ENCODE measurements at places on chromosomes 3 and 15.

DNA sequence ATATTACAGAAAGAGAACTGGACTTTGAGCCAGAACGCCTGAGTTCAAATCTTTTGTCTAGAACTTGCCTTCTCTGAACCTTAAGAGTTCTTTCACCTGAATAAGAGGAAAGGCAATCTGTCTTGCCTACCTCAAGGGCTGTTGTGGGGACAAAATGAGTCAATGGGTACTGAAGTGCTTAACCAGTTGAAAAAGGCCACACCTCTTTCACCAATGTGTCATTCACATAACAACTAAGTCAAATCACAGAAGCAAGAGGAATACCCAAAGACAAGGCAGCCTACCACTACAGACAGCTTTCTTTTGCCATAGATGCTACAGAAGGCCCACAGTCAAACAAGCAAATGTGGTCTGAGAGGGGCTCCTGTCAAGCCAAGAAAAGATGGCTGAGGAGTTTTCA is 39.7 kb downstream of the NBEAL2 start:
- DNase-seq, result no peak

- DNase-seq, result no peak
Observed at GRCh38 chr3:15659254-15659975, 57.9 kb downstream of the BTD start.

DNA sequence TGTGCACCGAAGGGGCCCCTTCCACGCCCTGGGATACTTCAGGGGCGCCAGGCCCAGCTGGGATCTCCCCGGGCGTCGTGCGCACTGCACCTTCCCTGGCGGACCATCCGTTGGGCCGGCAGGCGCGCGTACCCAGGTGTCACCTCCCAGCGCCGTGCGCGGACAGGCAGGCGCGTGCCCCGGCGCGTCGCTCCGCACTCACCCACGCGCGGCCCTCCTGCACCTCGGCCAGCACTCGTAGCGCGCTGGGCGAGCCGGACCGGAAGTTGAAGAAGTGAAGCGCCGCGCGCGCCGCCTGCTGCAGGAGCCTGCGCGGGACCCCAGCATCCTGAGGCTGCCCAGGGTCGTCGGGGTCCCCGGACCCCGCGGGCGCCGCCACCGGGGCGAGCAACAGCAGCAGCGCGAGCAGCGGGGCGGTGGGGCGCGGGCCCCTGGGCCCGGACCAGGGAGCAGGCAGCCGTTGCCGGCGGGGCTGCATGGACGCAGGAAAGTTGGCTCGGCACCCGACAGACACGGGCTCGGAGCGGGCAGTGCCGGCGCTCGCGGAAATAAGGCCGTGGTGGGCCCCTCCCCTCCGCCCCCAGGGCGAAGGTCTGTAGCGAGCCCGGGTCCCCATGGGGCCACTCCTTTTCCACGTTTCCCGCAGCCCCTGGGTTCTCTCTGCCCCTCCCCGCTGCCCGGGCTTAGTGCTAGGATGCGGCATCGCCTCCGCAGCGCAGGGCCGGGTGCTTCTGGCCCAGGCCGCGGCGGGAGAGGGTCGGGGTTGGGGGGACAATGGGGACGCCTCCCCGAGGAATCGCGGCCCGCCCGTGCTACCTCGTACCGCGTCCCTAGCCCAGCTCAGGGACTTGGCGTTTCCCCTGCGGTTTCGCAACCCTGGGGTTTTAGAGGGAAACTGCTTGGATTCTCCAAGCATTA is at the start of gene RARRES1:
Gene RARRES1, minus strand, starts transcription at position 520 of the 918 bp plus-strand sequence. Its CDS starts 42 bp downstream, at position 478.
- DNase-seq, result peak; percentile 54

- DNase-seq, result no peak
Observed at GRCh38 chr3:40240921-40241320, 68.6 kb upstream of the EIF1B start.

DNA sequence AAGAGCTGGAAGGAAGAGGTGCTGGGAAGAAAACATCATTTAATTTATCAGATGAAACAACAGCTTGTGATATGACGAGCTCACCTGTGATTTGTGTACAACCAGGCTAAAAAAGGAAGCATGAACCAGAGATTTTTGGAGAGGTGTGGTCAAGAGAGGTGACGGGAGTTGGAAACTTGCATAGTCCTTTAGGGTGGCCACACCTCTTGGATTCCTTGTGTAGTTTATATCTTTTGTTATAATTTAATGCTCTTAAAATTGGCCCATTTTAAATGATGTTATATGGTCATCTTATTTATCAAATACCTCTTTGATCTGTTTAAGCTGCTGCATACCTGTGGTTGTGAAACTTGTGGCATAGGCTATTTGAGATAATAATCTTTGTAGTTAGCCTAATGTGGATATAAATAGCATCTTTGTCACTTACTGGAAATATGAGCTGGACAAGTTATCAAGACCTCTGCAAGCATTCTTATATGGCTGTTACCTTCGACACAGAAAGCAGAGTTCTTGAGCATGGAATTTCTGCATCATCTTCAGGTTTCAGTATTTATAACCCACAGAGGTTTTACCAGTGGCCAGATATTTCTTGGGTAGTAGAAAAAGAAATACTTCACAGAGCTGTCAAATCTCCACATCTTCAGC is 49.1 kb downstream of the IL1RAP start:
- no peak for DNase-seq

- no peak for DNase-seq
Observed at GRCh38 chr15:78977591-78978347, 32.9 kb upstream of the CTSH start.

- DNase-seq, result no peak
Observed at GRCh38 chr3:122322095-122323075, 2.7 kb upstream of the CSTA start.

DNA sequence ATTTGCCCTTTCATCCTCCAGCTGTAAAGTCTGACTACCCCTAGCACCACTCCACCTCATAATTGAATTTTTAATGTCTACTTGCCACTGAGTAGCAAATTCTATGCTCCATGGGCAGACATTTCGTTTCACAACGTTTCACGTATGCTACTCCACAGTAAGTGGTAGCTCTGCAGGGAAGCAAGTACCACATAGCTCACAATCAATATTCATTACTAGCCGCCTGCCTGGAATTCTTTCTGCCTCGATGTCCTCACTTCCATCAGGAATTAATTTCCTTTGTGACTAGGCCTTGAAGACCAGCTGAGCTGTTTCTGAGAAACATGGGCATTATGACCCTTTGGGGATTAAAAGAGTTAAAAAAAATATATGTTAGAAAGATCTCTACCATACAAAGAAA is 15.3 kb downstream of the NPTN start:
- no peak for DNase-seq

GRCh38 chr3:180617049-180617448 is 15.1 kb downstream of the TTC14 start:
- DNase-seq, result no peak

DNA sequence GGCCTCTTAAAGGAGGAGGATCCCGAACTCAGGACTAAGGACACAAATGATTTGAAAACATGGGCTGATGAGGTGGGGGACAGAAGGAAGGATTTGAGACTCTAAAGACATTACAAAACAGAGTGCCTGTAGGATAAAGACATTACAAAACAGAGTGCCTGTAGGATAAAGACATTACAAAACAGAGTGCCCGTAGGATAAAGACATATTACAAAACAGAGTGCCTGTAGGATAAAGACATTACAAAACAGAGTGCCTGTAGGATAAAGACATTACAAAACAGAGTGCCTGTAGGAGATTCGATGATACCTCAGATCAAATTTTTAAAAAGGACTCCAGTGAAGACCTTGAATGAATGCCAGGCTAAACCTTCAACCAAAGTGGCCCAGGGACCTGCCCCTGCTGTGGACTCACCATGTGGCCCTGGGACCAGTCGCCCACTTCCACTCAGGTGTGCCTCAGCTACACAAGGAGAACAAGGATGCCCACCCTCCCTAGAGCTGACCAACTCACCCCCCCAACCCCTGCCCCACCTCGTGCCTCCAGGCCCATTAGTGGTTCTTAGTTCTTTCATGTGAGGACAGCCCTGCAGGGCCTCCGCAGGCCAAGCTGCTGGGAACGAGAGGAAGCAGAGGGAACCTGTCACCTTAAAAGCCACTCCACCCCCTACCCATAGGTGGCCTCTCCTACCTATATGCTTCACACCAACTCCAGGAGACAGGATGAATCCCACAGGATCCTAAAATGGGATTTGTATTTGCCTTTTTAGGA is 59.8 kb downstream of the SH3BP5 start:
- DNase-seq, result no peak

DNA sequence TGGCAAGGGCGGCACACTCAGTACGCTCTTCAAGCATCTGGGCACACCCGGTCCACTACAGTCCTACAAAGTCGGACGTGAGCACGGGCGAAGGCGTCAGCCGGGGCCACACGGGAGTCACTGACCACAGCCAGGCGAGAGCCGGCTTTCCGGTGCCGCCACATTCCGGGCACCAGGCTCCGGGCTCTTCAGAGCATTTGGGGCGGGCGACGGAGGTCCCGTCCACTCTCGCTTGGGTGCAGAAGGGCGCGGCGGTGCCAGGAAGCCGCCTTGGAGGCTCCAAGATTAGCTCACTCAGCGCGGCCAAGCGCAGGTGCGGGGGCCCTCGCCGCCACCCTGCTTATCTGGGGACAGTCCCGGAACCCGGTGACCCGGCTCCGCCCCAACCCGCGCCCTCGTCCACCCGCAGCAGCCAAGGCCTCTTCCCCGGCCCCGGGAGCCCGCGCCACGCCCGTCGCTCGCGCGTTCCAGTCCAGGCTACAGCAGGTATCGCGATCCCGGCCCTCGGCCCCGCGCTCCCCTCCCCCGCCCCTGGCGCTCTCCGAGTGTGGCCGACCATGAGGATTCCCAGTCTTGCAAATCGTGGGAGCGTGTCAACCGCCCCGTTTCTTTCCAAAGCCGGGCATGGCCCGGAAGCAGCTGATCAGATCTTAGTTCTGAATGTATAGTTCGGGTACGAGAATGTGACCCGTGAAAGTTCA is at the start of gene ADPRH:
Gene ADPRH, plus strand, starts transcription at position 127 of the 701 bp plus-strand sequence. CDS start 2,678 bp downstream, outside the sequence.
- peak; percentile 71 for DNase-seq

GRCh38 chr3:36149447-36149865 is 230.8 kb upstream of the STAC start:
- DNase-seq, result no peak

GRCh38 chr3:159899166-159899565 is 89.5 kb upstream of the IL12A start:
- DNase-seq, result no peak

DNA sequence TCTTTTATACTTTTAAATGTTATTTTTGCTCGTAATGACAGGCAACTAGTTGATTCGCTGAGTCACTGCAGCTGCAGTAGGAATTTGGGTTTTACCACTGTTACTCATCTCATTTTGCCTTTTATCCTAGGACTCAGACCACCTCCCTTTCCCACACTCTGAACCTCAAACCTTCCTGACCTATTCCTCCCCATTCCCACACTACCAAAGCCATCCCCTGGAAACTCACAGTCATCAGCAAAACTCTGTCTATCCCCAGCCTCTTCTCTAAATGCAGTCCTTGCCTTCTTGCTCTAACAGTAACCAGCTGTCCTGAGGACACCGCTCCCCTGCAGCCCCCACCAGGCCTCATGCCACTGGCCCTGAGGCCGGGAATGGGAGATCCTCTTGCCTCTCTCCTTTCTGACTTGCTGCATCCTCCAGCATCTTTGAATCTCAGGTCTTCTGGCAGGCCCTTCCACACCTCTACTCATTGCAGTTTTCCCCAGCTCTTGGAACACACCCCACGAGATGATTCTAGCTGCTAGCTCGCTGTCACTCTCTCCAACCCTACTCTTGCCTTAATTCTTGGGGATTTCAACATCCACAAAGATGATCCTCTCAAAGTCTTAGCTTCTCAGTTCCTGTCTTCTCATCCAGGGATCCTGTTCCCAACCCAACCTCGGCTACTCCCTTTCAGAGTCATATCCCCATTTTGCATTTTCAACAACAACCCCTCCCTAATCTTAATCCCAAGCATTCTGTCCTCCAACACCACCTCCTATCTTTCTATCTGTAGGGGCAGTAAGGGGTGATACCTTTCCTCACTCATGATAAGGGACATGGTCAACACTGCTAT is 55.9 kb upstream of the C3orf80 start:
- DNase-seq, result no peak

DNA sequence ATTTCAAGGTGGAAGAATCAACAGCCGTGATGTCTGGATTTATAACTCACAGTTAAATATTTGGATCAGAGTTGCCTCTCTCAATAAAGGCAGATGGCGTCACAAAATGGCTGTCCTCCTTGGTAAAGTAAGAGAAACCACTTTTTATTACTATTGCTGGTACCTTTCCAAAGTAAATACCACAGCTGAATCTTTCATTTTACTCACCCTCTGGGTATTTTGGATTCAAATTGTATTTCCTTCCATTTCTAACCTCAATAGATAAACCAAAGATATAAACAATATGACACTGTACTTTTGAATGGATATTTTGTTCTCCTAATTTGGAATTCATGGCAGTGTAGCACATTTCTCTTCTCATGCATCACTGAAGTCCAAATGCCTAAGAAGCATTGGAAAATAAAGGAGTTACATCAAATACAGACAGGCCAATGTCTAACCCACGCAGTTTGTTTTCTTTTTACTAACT is 29.5 kb downstream of the KLHL24 start:
- DNase-seq, result no peak

DNA sequence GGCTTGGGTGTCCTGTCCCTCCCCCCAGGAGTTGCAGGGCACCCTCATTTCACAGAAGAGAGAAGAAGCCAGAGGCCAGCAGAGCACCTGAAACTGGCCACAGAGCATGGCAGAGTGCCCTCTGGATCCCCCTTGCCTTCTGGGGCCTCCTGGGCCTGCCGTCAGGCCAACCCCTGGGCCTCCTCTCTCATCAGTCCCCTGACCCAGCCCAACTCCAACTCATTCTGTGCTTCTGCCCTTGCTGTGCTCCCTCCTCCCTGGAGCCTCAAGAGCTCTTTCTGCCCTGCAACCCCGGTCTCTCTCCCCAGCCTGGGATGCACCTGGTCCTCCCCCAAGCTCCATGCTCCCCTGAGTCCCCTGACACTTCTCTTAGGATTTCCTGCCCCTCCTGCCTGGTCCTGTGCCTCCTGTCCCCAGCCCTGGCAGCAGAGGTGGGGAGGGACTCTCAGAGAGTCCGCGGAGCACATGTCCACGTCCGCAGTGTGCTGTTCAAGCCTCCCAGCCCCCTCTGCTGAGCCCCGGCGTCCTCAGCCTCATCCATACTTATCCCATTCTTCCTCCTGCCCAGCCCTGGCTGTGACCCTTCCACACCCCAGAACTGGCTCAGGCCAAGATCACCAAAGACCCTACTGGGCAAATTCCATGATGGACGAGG is 30.5 kb upstream of the CACNA2D2 start:
- DNase-seq, result no peak

DNA sequence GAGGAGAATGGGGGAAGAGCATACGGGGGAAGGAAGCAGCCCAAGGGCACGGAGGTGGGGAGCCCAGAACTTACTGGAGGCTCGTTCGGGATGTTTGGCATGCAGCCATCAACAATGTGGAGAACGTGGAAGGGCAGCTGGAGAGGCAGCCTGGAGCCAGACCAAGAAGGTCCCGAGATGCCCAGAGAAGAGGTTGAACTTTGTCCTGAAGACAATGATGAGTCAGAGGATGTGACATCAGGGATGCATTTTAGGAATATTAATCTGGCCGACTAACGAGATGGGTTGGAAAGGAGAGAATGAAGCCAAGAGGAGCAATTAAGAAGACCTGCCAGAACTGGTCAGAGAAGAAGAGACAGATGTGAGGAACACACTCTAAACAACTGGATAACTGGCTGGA is 98.2 kb downstream of the SRGAP3 start:
- DNase-seq, result no peak
